Brain (organoid and tissue), 16 donors: ENCODE measurements at places on chromosomes 12 and 14. TPM values are rescaled to one million over a fixed set of nuclear protein-coding genes. Genes with fewer than 3 reads are reported as not detected.

KRR1 gene
- 7.8 TPM for polyA plus RNA-seq

CLIP1 gene
- 14.6 TPM for polyA plus RNA-seq

PCED1B gene
- 0.39 TPM for polyA plus RNA-seq

ADCY4 gene
- 1.8 TPM for polyA plus RNA-seq

TC2N gene
- 0.20 TPM for polyA plus RNA-seq

C12orf50 gene
- not detected for polyA plus RNA-seq

AICDA gene
- polyA plus RNA-seq = not detected

BEST3 gene
- polyA plus RNA-seq = 5.9 TPM

KCNK10 gene
- 15.8 TPM for polyA plus RNA-seq

DHRS2 gene
- polyA plus RNA-seq = 0.25 TPM

DNA sequence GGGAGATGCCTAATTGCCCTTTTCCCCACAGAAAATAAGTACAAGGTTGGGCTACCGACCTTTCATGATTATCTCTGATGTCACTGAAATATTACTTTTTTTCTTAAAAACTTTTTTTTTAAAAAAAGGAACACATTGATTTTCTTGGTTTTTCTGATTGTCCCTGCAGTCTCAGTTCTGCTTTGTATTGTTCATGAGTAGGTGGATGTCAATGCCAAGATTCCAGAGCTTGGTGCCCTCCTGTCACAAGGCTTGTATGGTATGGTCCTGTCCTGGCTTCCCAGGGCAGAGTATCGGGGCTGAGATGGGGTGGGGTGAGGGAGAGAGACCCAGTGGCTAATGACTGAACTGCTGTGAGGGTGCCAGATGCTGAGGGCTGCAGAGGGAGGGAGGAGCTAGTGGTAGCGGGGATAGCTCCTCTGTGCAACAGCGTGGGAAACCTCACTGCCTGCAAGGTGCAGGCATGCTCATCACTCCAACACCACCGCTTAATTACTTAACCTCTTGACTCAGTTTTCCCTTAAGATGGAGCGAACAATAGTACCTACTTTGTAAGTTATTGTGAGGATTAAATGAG, 4.4 kb upstream of the CTDSP2 start:
- DNase-seq = no peak

DNA sequence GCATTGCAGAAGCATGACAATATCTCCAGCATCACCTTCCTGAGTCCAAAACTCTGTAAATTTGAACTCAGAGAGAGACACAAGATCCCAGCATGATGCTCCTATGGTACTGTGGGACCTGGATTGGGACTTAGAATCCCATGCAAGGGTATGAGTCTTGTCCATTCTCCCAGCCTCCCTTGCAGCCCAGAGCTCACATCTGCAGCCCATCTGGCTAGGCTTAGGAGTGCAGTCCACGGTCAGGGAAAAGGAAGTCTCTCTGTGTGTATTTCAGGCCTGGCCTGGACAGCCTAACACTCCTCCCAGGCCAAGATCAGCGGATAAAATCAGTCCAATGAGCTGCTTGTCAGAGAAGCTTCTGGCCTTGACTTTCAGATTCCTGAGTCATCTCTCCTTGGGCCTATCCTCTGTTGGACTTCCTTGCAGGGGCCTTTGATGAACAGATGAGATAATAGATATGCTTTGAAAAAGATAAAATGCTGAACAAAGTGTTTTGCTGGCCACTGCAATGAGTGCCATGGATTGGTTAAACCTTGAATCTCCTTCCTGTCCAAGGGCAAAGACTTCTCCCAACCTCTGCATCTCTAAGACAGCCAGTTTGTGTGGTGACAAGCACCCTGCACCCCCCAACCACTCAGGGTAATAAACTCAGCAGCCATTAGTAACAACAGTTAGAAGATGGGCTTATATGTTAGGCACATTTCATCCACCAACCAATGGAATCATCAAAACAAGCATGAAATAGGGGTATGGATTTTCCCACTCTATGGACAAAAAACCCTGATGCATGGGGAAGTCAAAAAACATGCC, 412.8 kb upstream of the TBX3 start:
- DNase-seq = no peak

GRCh38 chr12:22034709-22035506, 11.1 kb upstream of the CMAS start:
- no peak for DNase-seq

- no peak for DNase-seq
Measured at GRCh38 chr14:22979748-22980392, 2.5 kb downstream of the AJUBA start.

GRCh38 chr14:92416544-92416943, 93.6 kb downstream of the SLC24A4 start:
- DNase-seq = no peak

DNA sequence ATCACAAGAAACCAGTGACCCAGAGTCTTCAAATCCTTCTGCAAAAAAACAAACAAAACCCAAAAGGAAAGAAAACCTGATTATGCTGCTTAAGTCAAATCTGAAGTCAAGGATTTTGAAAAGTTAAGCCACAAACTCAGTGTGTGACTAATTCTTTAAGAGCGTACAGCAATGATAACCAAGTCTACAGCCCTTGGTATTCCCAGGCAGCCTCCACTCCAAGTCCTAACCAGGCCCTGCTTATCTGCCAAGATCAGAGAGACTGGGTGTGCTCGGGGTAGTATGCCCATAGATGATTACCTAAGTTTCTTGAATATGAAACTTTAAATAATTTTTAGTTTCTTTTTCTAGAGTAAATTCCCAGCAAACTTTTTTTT, 13.1 kb downstream of the PGAM5 start:
- no peak for DNase-seq

DNA sequence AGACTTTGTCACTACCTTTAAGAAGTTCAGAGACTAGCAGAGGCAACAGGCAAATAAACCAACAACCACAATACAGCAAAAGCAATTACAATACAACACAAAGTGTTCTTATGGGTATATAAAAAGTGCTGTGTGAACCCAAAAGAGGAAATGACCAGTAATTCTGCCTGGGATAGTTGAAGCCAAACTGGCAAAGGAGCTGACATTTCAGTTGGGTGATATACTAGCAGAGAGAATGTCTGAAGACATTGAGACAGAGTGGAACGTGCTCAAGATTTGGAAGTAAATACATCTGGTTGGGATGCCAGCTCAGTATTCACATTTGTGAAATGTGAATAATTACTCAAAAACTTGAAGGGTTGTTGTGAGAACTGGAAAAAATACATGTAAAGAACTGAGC, 80.6 kb upstream of the GTF2A1 start:
- no peak for DNase-seq

- DNase-seq = no peak
Measured at GRCh38 chr12:86550218-86551145, 294.3 kb upstream of the MGAT4C start.

DNA sequence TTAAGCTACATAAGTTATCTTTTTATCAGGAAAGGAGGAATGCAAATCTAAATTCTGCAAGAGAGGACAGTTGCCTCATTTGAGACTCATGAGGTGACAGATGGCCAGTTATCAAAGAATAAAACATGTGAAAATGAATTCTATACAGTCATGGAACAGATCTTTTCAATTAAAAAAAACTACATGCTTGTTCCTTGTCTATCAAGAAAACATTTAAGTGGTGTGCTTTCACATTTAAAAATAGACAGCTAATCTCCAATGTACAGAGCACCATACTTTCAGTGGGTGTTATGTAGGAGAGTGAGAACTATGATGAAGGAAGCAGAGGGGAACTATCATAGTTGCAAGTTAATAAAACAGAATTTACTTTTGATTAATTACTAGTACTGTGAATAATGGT, 76.7 kb upstream of the TTC7B start:
- DNase-seq = peak; percentile 93

GRCh38 chr12:69701826-69702225, 2.7 kb upstream of the BEST3 start:
- peak; percentile 79 for DNase-seq

GRCh38 chr12:113418213-113418879, 3.8 kb upstream of the SDSL start:
- no peak for DNase-seq

DNA sequence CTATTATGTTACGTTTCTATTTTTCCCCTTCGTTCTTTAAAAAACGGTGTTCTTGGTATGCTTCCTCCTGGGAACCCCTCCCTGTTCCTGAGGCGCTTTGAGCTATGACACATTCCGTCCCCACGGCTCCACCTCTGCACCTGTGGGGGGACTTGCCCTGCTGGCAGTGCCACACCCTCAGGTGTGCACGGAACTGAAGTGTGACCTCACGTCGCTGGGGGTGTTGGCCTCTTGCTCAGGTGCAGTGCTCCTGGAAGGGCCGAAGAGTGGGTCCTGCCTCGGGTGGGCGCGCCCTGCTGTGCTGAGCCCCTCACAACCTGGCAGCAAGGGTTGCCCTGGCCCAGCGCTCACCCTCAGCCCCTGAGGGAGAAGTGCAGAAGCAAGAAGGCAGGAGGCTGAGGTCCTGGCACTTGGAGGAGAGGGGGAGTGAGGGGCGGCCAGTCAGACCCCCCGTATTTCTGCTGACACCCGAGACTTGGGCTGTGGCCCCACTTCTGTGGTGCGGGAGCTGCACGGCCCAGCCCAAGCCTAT, 4.9 kb downstream of the AMN start:
- no peak for DNase-seq

GRCh38 chr12:27627123-27627852, 69.0 kb upstream of the REP15 start:
- DNase-seq = no peak

DNA sequence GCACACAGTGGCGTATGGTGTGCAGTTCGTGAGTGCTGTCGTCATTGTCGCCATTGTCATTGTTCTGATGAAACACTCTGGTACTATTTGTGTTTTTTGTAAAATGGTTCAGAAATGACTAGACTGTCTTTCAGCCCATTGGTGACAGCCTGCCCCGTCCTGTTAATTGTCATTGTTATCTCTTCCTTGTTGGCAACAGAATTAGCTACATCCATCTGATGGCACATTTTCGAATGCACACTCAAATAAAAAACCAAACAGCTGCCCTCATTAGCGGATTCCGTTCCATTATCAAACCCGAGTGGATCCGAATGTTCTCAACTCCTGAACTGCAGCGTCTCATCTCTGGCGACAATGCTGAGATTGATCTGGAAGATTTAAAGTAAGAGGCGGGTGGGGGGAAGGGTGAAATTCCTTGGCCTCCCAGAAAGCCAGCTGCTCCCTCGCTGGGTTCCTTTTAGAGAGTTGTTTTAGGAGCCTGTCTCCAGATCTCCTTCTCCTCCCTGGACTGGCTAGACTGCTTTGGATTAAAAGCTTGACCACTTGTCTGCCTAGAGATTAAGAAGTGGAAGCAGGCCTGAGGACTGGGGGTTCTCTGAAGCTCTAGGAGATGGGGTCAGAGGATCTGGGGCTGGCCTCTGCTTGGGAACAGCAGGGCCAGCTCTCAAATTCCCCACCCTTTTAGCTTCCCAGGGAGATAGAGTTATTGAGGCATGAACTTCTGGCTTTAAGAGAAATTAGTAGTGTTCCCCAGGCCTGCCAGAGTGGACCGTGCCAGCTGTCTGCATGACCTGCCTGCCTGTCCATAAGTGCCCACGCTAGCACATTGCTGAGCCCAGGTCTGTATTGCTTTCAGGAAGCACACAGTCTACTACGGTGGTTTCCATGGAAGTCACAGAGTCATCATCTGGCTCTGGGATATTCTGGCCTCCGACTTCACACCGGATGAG, 43.3 kb downstream of the MMAB start:
- peak; percentile 37 for DNase-seq

DNA sequence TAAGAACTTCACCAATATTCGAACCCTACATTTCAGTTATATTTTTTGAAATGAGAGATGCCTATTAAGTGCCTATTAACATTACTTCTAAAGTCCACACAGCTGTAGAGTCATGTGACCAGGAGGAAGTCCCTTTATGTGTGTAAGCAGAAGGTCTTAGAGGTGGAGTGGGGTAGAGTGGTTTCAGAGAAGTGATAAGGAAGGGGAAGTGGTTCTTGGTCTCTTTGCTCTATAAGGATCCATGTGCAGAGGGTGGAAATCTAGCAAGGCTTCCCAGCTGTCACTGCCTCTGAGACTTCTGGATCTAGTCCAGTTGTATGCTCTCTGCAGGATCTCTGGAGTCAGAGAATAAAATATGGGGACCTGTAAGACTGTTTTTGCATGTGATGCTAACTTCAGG, 673.9 kb downstream of the FLRT2 start:
- no peak for DNase-seq

DNA sequence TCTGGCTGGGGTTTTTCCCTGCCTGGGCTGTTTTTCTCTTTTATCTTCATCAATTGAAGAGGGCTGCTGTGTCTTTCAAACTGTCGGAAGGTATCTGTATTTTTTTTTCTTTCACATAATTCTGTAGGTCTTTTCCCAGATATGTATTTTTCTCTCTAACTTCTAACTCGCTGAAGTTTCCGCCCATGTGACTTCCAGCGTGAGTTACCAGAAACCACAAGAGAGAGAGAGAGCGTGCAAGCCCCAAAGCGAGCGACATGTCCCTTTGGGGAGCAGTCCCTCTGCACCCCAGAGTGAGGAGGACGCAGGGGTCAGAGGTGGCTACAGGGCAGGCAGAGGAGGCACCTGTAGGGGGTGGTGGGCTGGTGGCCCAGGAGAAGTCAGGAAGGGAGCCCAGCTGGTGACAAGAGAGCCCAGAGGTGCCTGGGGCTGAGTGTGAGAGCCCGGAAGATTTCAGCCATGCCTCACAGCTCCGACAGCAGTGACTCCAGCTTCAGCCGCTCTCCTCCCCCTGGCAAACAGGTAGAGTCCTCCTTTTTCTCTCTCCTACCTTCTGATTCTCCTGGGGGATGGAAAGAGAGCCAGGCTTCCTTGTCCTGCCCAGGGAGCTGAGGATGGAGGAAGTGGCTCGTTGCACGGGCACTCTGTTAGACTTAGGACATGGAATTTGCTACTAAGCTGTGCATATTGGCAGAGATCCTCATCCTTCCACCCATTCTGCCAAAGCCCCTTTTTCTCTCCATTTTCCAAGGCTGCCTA, at the start of gene BATF:
BATF (plus strand) TSS at position 246 of the 759 bp plus-strand sequence; CDS start at position 460, 214 bp downstream.
- DNase-seq = no peak

- peak; percentile 33 for DNase-seq
Measured at GRCh38 chr14:104665657-104666522, 23.5 kb upstream of the INF2 start.

GRCh38 chr14:99035712-99036610, 236.0 kb downstream of the BCL11B start:
- no peak for DNase-seq

GRCh38 chr14:23544511-23545447, 6.8 kb downstream of the ZFHX2 start:
- DNase-seq = peak; percentile 88

- no peak for DNase-seq
Measured at GRCh38 chr12:115847398-115847797, 430.1 kb downstream of the MED13L start.

- DNase-seq = no peak
Measured at GRCh38 chr14:22512106-22512814, 76.8 kb downstream of the DAD1 start.

- DNase-seq = no peak
Measured at GRCh38 chr14:63605041-63605532, 36.6 kb downstream of the WDR89 start.

DNA sequence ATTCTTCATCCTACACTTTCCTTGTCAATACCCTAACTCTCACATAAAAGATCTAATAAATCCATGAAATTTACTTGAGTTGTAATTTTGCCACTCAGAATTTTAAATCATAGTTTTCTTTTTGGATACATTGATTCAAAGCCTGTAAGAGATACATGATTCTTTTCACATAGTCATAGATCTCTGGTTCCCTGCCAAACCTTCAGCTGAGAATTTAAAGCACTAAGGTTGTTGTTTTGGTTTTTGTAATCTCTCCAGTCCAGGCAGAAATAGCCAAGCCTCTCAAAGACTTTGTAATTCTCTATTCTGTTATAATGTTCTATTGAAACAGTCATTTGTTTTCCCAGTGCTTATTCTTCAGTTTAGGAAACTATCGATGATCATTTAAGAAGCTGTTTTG, 273.9 kb downstream of the TRHDE start:
- DNase-seq = no peak

- DNase-seq = no peak
Measured at GRCh38 chr12:110338754-110339153, 57.7 kb downstream of the ATP2A2 start.
